CD4-positive, alpha-beta T cell treated with Interleukin-17A for 1 hour (primary cell): ENCODE measurements at places on chromosomes 11 and 22.
A peak's percentile ranks its signal among the peaks of the same experiment; 100 is the strongest.

GRCh38 chr11:506238-506994, 626 bp downstream of the RNH1 start:
- DNase-seq, result peak; percentile 96

- DNase-seq, result peak; percentile 5
These were observed 194.9 kb downstream of the SWAP70 start for GRCh38 chr11:9858822-9859221.

DNA sequence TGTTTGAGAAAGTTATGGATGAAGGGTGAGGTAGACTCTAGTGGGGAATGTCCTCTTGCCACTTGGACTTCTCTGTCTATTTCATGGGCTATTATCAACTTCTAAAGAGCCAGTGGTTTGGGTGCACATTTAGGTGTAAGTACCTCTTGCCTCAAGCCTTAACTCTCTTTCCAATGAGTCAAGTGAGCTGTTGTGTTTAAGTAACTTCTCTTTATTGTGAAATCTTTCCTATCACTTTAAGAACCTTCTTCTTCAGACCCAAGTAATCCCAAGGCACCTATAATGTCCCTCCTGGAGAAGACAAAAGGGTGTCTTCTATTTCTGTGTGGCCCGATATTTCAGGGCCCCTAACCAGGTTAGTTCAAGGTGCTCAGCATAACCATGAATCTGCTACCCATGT, 90.5 kb upstream of the VPREB1 start:
- DNase-seq, result no peak

DNA sequence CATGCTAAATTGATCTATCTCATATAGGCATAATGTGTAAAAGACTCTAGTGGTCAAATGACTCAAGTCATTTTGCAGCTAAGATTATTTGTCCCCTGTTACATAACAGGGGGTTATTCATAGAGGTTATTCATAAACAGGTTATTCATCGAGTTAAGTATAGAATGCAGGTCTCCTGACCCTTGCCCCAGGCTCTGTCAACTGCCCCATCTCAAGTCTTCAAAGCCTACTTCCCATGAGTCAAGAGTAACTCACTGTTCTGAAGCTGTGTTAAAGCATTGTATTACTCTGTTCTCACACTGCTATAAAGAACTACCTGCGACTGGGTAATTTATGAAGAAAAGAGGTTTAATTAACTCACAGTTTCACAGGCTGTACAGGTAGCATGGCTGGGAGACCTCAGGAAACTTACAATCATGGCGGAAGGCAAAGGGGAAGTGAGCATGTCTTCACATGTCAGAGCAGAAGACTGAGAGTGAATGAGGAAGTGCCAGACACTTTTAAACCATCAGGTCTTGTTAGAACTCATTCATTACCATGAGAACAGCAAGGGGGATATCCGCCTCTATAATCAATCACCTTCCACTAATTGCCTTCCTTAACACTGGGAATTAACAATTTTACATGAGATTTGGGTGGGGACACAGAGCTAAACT, 226.2 kb upstream of the BLID start:
- no peak for DNase-seq

DNA sequence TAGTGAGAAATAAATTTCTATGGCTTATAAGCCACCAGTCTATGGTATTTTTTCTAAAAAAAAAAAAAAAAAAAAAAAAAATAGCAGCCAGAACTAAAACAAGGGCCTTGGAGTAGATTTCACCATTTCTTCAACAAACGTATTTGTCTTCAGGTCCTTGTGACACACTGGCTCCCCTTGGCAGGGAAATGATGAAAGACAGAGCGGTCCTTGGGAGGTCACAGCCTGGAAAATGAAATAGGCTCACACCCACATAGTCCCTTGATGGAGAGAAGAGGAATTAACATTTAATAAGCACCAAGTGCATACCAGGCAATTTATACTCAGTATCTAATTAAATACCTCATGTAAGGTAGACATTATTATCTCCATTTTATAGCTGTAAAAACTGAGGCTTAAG, 25.7 kb upstream of the ACER3 start:
- no peak for DNase-seq

- no peak for DNase-seq
These were observed 24.2 kb downstream of the MS4A6A start for GRCh38 chr11:60158636-60159035.

DNA sequence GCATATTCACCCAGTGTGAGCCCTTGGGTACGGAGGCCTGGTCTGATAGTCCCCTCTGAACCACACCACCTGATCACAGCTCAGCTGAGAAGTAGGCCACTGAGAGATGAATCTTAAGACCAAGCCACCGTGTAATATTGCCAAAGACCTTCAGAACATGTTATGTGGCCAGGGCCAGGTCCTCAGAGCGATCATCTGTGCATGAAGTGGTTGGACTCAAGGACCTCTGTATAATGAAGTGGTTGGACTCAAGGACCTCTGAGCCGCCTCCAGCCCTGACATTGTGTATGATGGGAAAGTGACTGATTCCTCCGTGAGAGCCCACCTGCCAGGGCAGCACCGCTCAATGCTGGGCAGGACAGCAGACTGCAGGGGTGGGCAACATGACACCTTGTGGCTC, 70.2 kb downstream of the TP53I11 start:
- no peak for DNase-seq

GRCh38 chr11:130636722-130637464, 188.4 kb downstream of the ADAMTS15 start:
- no peak for DNase-seq

DNA sequence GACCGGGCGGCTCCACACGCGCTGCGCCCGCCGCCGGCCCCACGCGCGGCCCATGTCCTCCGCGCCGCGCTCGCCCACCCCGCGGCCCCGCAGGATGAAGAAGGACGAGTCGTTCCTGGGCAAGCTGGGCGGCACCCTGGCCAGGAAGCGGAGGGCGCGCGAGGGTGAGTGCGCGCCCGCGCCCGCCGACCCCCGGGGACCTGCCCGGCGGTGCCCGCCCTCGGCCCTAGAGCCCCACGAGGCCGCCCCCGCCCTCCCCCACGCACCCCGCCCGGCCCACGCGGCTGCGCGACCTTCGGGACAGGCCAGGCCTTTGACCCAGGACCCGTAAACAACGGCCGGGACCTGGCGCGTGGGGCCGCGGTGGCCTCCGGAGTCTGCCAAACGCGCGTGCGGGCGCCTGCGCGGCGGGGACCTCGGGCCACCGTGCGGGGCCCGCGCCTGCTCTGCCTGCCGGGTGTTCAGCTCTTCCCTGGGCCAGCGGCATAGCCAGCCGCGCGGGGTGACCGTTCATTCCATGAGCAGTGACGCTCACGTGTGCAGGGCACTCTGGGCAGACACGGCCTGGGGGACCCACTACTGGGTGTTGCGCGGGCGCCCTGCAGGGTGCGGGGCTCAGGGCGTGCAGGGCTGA, at the start of gene PARVB:
TSS of gene PARVB (plus strand) at position 15 of the 634 bp plus-strand sequence. CDS start at position 53, 38 bp downstream.
- DNase-seq, result peak; percentile 32

GRCh38 chr22:42887120-42887519, 30.0 kb upstream of the ARFGAP3 start:
- DNase-seq, result no peak

DNA sequence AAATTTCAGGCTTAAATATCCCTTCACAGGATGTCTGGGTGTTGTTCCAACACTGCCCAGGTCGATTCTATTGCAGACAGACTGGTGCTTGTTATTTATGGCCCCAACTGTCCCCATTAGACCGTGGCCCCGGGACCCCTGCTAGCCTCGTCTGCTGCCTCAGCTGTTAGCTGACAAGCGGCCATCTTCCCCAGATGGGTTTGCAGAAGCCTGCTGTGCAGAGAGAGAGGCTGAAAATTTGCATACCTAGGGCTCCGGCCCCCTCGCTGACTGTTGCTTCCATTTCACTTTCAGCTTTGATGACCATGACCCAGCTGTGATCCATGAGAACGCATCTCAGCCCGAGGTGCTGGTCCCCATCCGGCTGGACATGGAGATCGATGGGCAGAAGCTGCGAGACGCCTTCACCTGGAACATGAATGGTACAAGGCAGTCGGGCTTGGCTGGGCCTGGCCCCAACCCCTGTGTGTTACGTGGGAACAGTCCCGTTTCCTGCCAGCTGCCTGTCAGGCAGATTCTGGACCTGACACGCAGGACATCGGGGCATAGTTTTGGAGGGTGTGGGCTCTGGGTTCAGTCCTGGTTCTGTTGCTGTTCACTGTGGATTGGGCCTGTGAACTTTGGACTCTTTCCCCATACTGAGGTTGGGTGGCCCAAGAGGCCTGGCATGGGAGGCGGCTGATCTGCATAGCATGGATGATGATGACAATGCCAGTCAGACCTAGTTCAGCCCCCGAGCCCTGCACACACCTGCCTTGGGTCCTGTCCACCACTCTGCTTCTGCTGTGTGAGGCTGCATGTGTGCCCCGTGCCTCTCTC, 16.4 kb downstream of the SMARCB1 start:
- DNase-seq, result no peak

DNA sequence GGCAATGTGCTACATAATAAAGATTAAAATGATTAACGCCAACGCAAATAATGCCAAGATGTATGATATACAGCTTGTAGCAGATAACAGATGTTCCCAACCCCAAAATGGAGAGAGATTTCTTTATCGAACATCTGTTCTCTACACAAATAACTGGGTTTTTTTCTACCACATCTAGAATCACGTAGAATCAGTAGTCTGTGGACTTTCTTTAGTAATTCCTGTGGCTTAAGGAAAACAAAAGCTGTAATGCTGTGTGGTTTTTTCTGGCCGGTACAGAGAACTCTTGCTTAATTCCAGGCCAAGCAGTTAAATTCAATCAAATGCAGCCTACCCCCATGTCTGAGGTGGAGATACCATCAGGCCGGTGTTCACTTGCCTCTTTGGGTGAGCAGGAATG, 303.4 kb downstream of the FAT3 start:
- no peak for DNase-seq

GRCh38 chr11:89067264-89067663, 1.5 kb upstream of the GRM5 start:
- DNase-seq, result no peak

DNA sequence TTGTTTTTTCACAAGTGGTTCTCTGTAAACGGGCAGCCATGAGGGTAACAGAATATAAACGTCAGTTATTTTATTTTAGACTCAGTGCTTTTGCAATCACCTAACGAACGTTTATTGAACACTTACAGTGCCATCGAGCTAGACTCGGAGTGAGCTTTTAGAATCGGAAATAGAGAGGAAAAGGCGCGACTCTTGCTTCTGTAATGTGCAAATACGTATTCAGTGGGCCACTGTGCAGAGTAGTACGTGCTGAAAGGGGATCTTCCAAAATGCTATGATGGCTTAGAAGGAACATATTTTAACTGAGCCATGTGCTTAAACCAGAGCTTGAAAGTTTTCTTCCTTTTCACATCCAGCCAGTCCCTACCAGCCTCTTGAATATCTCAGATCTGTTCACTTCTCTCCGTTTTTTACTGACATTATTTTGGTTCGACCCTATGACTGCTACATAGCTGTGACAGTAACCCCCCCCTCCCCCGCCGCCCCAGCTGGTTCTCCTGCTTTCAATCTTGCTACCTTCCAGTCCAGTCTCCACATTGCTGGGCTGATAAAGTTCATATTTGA, 468 bp downstream of the DDIAS start:
- DNase-seq, result no peak

GRCh38 chr11:71548716-71549151, 514 bp downstream of the KRTAP5-9 start:
- DNase-seq, result no peak

- no peak for DNase-seq
These were observed 25.3 kb downstream of the ALG9 start for GRCh38 chr11:111846063-111846462.

GRCh38 chr11:85481862-85482261, 145.3 kb downstream of the DLG2 start:
- no peak for DNase-seq

GRCh38 chr11:60985501-60985900, 14.0 kb downstream of the CD6 start:
- no peak for DNase-seq

GRCh38 chr11:93570759-93571413, 27.7 kb upstream of the SMCO4 start:
- DNase-seq, result no peak

DNA sequence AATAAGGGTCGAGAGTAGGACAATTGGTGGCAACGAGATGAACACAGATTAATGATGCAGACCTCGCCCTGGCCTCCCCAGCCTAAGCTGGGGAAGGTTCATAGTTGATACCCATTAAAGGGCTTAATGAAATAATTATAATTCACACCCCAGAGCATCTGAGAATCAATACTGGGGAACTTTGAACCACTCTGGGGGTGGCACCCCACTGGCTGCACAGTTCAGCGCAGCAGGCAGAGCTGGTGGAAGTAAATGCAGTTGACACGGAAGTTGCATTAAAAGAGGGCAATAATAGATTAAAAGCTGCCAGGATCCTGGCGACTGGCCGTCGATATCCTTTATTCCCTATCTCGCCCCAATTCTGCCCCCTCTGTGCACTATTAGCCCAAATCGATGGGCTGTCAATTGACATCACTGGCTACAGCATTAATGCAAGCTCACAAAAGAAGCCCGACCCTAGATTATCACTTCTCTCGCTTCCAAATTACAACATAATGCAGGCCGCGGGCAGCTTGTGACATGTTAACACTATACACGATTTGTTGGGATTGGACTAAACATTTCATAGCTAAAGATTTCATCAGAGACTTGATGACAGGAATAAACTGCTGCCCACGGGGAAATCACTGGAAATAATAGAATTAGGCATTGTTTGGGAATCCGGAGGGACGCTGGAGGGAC, 14.5 kb downstream of the HSPA8 start:
- peak; percentile 14 for DNase-seq

DNA sequence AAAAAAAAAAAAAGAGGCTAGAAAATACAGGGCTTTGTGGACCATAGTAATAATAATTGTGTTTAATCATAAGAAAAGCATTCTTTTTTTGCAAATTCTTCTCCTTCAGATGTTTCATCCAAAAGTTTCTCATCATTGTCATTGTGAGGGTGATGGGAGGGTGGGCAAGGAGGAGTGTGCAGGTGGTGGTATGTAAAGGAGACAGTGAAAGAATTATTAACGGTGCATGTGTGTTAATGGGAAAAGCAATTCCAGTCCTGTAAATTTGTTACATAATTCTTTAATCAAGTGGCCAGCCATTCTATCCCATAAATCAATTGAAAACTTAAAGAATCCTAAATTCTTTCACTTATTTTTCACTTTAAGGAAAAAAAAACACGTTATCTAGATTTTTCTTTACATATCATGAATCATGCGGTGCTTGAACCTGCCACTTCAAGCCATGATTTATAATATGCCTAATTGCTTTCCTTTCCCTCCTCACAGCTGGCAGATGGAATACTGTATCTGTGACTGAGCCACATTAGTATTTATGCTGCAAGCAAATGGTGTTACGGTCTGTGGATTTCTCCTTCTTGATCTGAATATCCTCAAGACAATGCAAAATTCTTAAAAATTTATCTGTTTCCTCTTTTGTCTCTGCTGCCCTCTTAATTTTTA, 318.5 kb downstream of the JRKL start:
- DNase-seq, result no peak

- no peak for DNase-seq
These were observed 5.0 kb upstream of the APOL5 start for GRCh38 chr22:35712672-35713071.
